ENCODE measurements at places on chromosomes 7 and 10.

- no peak for DNase-seq
Observed at GRCh38 chr10:98414578-98414931, 427 bp downstream of the PYROXD2 start.

GRCh38 chr7:116218051-116218645, 7.8 kb downstream of the TES start:
- peak; percentile 53 for DNase-seq

- DNase-seq: peak; percentile 75
Observed at GRCh38 chr10:12533151-12533550, 183.8 kb downstream of the CAMK1D start.

DNA sequence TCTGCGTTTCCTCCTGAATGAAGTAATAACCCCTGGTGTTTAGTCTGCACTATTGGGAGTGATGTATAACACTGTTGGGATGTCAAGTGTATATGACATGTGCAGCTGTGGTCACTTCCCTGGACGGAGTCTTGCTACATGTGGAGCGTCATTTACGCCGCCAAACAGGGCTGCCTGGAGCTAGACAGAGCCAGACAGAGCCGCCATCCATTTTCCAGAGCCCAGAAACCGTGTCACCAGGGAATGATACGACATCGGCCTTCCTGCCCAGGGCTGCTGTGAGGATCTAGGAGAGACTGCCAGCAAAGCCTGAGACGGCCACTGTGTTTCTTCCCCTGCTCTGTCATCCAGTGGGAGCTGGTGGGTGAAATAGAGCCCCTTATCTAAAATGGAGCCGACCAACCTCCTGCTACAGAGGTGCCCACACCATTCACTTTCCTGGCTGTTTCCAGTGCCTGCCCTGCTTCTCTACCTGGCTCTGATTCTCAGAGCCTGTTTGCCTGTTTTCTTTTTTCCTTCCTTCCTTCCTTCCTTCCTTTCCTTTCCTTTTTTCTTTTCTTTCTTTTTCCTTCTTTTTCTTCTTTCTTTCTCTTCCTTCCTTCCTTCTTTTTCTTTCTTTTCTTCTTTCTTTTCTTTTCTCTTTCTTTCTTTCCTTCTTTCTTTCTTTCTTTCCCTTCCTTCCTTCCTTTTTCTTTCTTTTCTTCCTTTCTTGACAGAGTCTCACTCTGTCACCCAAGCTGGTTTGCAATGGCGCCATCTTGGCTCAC, 13.3 kb upstream of the FGFR2 start:
- no peak for DNase-seq

GRCh38 chr7:94410413-94411187, 15.9 kb downstream of the COL1A2 start:
- no peak for DNase-seq

GRCh38 chr7:26166684-26167266, 14.8 kb downstream of the NFE2L3 start:
- DNase-seq: no peak

GRCh38 chr10:132371641-132372081, 25.3 kb upstream of the PWWP2B start:
- DNase-seq: no peak

DNA sequence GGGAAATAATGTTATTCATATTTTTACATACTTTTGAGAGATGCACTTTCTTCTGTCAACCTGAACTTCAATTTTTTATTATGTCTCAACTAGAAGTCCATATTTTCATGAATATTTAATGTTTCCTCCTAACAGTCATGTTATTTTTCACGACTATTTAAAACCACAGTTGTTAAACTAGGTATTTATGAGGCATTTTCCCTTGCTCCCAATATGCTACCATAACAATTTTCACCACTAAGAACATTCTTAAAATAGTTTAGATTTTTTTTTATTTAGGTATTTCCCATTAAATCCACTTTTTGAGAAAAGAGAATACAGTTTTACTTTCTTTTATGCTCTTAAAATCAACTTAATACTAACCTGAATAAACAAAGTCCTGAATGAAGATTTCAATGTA, 89.4 kb downstream of the JAZF1 start:
- no peak for DNase-seq

GRCh38 chr7:128005117-128005516, 26.1 kb downstream of the LRRC4 start:
- DNase-seq: no peak

Data from kidney capillary endothelial cell (primary cell).